Peyer's patch (tissue), 4 donors: ENCODE measurements at places on chromosomes 7 and 10. TPM values are rescaled to one million over a fixed set of nuclear protein-coding genes. Genes with fewer than 3 reads are reported as not detected.

GRCh38 chr7:99984593-99984992 lies 8.8 kb upstream of the AZGP1 start:
- DNase-seq: no peak

DNA sequence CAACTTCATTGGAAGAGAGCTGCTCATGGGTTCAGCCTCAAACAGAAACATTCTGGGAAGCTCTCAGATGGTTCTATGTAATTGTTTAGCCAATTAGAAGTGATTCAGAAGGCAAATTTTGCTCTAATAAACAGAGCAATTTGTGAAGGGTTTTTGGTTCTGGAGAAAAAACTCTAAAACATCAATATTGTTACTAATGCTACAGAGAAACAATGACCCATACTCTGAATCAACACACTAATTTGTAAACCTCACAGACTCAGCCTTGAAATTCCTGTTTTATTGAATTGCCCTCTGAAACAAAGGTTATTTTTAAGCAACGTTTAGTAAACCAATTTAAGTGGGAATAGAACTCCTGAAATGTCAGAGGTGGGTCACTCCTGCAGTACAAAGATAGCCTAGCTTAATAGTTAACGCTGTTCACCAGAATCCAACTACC lies 171.6 kb upstream of the SVIL start:
- no peak for DNase-seq

DNA sequence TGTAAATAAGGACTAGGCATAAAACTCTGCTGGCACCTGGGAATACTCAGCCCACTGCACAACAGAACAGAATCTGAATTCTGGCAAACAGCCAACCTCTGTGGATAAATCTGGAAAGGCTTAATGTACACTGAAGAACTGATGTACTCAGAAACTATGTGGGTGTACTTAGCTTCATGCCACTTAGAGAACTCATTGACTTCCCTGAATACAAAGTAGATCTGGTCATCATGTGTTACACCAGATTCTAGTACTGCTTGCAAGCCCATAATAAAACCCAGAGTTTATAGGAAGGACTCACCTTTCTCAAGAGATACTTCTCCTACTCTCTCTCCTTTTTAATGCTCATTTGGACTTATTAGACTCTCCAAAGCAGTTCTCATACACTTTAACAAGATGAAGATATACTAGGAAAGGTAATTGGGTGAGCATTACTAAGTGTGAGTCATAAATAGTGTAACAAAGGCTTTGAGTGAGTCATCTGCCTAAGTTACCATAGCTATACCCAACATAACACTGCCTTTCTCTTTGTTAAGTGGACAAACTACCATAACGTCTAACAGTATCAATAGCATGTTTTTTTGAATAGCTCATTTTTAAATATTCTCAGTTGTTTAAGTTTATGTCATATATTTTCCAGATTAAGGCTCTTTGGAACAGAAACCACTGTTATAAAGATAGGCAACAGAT lies 309.1 kb downstream of the MDFIC start:
- no peak for DNase-seq

GRCh38 chr10:7787150-7787856 lies 490 bp downstream of the KIN start:
- no peak for DNase-seq

CACNB2 gene
- 43.7 TPM for total RNA-seq

LRGUK gene
- total RNA-seq: 0.40 TPM
